Fibroblast of skin of left quadriceps (primary cell): ENCODE measurements at places on chromosomes 16 and 17.

GRCh38 chr17:571224-571623 lies 143.4 kb downstream of the VPS53 start:
- DNase-seq = no peak

- DNase-seq = no peak
Measured at GRCh38 chr17:74444406-74444805, 12.5 kb downstream of the GPRC5C start.

DNA sequence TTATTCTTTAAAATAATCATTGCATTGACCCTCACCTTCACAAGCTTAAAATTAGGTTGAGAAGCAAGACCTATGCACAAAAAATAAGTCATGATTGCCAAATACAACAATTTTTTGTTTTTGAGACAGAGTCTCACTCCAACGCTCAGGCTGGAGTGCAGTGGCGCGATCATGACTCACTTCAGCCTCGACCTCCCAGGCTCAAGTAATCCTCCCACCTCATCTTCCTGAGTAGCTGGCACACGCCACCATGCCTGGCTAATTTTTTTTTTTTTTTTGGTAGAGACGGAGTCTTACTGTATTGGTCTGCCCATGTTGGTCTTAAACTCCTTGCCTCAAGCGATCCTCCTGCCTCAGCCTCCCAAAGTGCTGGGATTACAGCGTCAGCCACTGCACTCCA lies 24.2 kb downstream of the ZNF652 start:
- no peak for DNase-seq

DNA sequence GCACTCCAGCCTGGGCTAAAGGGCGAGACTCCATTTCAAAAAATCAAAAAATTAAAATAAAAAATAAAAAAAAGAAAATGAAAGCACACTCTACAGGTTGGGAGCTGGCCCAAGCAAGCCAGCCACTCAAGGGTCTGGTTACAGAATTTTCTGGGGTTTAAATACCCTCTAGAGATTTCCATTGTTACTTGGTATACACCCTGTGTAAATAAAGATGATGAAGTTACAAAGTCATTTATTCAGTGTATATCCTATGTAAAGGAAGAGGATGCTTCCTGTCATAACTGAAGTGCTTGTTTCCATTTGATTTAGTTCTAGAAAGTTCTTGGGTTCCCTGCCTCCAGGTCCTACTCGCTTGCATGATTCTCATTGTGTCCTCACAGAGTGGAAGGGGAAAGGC lies 79.9 kb upstream of the C17orf78 start:
- no peak for DNase-seq

DNA sequence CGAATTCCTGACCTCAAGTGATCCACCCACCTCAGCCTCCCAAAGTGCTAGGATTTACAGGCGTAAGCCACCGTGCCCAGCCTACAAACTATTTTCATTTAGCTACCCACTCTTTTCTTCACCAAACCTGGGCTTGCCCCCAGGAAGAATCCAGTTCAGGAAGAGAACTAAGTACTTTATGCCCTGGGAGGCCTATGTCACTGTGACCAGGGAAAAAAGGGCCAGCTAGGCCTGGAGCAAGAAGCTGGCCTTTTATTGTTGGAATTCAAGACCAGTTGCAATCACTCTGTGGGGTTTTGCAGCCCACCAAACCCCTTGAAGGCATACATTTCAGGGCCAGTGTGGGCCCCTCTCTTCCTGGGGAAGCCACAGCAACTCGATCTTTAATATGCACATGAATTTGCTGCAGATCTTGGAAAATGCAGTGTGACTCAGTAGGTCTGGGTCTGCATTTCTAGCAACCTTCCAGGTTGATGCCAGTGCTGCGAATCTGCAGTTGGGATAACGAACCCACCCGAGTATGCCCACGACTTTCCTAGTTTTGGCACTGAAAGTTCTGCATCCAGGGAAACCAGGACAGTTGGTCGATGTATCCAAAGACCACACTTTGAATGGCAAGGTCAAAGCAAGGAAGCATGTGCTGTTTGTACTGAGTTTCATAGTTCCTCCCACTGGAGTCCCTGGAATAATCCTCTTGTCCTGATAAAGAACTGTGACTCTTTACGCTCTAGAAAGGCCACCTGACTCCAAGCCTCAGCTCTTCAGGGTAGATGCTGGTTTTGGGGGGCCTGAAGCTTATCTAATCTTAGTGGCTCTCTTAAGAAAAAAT lies 7.2 kb upstream of the MRPS23 start:
- DNase-seq = no peak

DNA sequence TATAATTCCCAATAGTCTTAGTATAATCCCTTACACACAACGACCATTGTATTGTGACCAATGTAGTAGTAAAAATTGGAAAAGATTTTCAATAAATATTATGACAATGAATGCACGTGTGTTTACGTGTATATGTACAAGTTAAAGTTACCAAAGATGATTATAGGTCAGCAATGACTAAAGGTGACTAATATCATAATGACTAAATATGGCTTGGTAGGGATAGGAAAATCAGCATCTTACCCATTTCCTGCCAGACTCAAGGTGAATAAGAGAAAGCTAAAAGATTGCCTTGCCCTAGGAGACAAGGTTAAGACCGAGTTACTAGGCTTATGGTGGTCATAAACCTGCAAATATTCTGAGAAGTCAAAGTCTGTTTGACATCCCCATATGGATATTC lies 34.4 kb downstream of the CPD start:
- DNase-seq = no peak

DNA sequence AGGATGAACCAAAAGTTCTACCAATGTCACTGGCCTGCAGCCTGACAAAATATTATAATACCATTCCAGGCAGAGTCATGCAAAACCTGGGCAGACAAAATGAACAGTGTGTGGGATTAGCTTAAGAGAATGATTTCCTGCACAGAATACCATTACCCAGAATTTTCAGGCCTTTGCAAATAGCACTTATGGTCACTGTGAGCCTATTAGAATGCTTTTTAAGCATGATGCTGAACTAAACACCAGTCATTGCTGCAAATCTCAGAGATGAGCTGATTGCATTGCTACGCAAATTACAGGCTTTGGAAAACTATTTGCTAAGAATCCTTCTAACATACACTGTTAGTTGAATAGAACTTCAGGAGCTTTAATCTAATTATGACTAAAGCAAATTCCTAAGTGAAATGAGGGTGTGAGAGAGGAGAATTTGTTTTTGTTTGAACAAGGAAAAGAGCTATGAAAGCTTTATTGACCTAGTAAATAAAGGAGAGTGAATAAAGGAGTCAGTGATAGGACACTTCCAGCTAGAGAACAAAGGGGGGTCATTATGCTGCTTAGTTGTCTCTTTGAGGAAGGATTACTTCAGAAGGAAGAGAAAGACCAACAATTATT lies 398.8 kb downstream of the HS3ST3B1 start:
- no peak for DNase-seq

DNA sequence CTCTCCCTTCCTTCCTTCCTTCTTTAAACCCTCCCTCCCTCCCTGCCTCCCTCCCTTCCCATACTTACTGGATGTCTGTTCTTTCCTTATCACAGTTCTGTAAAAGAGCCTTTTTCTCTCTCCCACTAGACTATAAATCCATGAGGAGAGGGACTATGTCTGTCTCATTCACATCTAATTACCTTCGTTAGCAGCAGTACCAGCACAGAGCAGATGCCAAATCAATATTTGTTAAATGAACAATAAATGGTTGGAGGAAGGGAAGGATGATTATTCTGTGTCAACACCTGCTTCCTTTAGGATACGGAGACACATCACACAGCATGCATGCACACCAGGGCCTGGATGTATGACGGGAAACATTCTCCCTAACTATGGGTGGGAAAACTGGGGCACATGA lies 94.2 kb downstream of the DNAH3 start:
- no peak for DNase-seq

GRCh38 chr17:40839194-40839593 lies 16.8 kb upstream of the KRT10 start:
- DNase-seq = no peak

- no peak for DNase-seq
Measured at GRCh38 chr17:50893183-50893993, 27.2 kb upstream of the TOB1 start.

- DNase-seq = no peak
Measured at GRCh38 chr17:37430051-37430627, 23.5 kb downstream of the TADA2A start.

DNA sequence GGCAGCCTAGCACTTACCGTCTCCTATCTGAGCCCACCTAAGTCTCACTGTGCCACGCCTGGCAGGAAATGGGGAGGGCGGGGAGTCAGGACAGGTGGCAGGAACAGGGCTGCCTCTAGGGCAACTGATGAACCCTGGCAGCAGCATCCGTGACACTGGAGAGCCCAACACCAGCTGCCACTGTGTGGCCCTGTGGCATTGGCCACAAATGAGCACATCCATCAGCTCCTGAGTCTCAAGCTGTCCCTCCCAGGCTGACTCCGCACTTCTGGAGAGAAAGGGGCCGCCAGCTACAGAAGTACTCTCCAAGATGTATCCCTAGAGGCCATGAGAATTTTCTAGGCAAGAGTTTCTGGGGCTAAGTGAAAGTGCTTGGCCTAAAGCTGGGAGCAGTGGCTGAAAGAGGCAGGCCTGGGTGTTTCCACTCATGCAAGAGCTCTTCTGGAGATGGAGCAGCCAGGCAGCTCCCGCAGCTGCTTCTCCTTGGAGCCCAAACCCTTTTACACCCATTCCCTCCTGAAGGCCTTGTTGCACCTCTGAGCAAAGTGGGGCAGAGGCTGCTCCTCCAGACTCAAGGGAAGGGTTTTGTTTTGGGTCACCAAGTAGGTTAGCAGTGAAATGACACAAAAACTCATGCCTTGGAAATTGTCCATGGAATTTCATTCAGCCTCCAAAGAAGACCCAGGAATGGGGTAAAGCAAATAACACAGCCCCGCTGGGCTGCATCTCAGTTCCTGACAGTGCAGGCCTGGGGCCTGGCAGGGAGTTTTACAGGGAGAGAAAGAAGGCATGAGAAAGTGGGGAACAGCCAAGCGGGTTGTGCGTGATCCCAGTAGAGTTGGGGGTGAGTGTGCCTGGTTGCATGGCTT lies 25.8 kb downstream of the PEMT start:
- no peak for DNase-seq

GRCh38 chr17:29401258-29401657 lies 11.1 kb downstream of the TAOK1 start:
- no peak for DNase-seq

DNA sequence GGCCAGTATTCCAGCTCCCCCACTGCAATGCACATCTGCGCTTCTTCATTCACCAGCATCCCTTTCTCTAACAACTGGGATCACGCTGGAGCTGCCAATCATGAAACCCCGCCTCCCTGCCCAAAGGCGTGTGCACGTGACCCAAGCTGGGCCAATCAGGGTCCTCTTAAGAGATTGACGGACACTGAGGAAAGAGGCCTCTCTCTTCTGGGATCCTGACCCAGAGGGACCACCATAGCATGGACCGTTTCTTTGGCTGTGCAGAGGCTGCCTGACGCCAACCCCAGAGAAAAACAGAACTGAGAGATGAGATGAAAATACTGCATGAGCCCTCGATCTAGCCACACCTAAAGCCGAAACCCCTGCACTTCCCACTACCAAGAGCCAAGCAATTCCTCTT lies 32.0 kb downstream of the COTL1 start:
- DNase-seq = no peak

DNA sequence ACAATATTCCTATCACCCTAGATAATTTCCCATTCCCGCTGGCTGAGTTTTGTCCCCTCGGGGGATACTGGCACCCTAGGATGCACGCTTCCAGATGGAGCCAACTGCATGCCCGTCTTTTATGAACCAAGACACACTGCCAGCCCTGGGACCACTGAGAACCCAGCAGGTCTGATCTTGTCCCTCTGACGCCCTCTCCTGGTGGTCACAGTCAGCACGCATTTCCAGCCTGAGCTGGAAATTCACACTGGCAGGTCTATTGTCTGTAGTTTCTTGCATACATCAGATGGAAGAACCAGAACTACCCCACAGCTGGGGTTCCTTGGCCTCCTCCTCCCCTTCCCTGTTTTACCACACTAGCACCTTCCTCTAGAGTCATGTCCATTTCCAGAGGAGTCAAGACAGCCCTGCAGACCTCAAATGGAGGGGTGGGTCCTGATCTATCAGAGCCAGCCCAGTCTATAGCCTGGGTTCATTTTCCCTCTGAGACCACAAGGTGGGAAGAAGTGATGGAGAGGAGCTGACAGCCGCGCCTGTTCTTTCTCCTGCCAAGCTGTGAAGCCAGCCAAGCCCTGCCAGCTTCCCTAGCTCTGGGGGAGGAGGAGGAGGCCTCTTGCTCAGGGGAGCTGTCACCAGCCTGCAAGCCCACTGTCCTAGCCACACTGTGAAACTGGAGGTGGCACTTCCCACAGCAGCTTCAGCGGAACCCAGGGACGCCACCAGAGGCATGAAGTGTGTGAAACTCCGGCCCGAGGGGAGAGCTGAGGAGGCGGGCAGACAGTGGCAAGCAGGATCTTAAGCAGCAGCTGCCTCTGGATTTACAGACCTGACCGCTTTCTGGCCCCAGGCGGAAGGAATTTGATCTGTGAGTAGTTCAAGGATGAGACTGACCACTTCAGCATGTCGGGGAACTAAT lies 29.3 kb downstream of the MXRA7 start:
- no peak for DNase-seq

- DNase-seq = no peak
Measured at GRCh38 chr17:78228176-78228575, 3.3 kb upstream of the TMEM235 start.

DNA sequence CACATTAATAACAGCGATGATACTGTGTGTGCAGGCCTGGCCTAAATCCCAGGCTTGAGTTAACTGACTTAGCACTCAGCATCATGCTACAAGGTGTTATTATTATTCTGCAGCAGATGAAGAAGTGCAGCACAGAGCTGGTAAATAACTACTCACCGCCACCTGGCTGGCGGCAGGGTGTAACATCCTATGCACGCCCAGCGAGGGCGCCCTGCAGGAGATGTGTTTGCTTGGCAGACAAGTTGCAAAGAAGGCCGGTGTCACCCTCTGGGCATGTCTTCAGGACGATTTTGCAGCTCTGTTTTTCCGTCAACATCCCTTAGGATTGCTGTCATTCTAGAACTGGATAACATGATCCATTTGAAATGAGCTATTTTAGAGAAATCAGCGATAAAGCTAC lies 30.1 kb downstream of the DNAH9 start:
- DNase-seq = no peak

- peak; percentile 18 for DNase-seq
Measured at GRCh38 chr16:66364117-66364958, 2.2 kb upstream of the CDH5 start.

DNA sequence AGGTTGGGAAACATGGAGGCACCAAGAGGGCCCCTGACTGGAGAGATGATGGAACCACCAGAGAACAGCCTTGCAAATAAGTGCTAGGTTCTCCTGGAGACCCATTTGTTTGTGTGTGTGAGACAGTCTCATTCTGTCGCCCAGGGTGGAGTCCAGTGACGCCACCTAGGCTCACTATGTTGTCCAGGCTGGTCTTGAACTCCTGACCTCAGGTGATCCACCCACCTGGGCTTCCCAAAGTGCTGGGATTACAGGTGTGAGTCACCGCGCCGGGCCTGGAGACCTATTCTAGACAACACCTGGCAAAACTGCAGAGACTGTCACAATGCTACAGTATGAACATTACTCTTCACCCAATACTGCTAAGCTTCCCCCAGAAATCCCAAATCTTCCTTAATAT lies 1.5 kb downstream of the NPLOC4 start:
- DNase-seq = no peak
